ENCODE measurements at places on chromosomes 5 and 9.

DNA sequence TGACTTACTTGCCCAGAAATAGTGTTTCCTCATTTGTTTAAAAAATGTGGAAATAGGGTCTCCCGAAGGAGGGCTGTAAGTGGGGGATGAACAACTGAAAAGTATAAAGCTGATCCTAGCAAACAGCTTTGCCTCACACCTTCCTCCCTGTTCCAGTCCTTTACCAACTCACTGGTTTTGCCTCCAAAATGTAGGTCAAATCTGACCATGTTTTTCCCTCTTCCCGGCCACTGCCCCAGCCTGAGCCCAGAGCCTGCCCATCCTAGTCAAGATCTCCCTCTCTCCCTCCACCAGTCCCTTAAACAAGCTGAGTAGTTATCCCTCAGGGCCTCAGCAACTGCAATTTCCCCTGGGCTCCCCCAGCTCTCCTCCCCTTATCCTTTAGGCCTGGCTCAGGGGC, 82.4 kb upstream of the FBXW11 start:
- no peak for DNase-seq

DNA sequence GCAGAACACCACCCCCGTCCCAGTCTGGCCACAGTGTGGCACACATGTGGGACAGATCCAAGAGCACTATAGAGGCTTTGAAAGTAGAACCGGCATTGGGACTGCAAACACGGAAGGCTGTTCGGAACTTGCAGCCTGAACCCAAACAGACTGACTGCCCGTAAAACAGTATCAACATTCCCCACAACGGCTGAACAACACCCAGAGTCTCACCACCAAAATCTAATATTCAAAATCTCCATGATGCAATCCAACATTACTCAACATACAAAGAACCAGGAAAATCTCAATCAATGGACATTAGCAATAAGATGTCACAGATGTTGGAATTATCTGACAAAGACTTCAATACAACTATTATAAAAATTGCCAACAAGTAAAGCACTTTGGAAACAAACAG, 82.3 kb downstream of the ROR2 start:
- DNase-seq: no peak

- no peak for DNase-seq
Measured at GRCh38 chr9:81113453-81114124, 575.8 kb downstream of the TLE1 start.

- no peak for DNase-seq
Measured at GRCh38 chr5:130337179-130337888, 433.1 kb downstream of the CHSY3 start.

DNA sequence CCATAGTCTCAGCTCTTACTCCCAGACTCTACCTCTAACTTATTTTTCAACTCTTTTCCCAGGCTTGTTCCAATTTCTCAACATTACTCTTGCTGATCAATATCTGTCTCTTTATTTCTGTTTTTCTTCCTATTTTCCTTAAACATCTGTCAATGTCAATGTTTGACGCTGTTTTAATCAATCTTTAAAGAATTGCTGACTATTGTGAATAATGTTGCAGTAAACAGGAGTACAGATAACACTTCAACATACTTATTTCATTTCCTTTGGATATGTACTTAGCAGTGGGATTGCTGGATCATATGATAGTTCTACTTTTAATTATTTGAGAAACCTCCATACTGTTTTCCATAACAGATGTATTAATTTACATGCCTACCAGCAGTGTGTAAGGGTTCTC, 229.0 kb downstream of the TRIM36 start:
- DNase-seq: no peak

GRCh38 chr9:38162332-38163211, 93.5 kb upstream of the SHB start:
- peak; percentile 56 for DNase-seq

GRCh38 chr9:134597041-134597913, 44.3 kb upstream of the COL5A1 start:
- DNase-seq: no peak

DNA sequence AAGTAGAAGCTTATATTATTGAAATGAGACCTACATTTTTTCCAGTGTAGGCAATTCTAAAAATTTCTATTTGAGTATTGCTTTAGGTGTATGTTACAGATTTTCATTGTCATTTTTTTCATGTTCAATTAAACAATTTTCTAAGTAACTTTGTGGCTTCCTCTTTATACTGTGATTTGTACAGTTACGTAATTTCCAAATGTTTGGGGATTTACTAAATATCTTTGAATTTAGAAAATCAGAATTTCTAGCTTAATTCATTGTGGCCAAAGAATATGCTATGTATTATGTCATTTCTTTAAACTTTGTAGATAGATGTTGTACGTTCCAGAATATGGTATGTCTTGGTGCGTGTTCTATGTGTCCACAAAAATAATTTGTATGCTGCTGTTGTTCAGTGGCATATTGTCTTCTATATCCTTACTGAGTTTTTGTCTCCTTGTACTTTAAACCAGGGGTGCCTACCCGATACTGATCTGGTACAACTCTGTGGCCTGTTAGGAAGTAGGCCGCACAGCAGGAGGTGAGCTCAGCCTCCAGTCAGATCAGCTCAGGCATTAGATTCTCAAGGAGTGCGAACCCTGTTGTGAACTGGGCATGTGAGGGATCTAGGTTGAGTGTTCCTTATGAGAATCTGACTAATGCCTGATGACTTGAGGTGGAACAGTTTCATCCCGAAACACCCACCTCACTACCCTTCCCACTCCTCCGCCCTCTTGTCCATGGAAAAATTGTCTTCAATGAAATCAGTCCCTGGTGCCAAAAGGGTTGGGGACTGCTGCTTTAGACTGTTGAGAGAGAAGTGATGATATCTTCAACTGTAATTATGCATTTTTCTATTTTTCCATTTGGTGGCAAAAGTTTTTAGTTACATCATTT, 63.5 kb downstream of the UBE2R2 start:
- no peak for DNase-seq

All from urinary bladder (tissue), 4 donors.